NCI-H1930 (cell line): ENCODE measurements at places on chromosomes 3 and 15.

DNA sequence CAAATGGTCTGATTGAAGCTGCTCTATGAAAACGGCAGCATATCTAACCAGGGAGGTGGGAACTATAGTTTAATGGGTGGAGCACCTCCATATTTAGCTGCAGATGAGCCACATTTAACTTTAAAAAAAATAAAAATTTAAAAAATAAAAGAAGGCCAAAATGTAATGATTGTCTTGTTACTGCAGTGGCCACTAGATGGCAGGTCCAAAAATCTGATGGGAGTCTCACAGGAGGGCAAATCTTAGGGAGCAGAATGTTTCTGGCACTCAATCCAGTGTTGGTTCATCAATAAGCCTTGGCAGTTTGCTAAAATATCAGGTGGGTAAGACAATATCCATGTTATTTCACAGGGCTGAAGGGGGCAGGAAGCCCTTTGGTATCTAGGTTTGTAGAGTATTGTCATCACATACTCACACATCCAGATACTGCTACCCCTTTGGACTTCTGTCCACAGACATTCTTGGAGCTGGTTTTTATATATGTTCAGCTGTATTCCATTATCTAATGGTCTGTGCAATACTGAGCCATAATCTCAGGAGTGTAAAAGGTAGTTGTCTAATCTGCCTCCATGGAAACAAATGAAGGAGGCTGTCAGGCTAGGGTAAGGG lies 233.3 kb downstream of the TIGIT start:
- DNase-seq, result no peak

- DNase-seq, result no peak
Measured at GRCh38 chr3:72890166-72890925, 2.5 kb downstream of the GXYLT2 start.

GRCh38 chr15:66946578-66947164 lies 118.7 kb upstream of the SMAD3 start:
- DNase-seq, result peak; percentile 19

DNA sequence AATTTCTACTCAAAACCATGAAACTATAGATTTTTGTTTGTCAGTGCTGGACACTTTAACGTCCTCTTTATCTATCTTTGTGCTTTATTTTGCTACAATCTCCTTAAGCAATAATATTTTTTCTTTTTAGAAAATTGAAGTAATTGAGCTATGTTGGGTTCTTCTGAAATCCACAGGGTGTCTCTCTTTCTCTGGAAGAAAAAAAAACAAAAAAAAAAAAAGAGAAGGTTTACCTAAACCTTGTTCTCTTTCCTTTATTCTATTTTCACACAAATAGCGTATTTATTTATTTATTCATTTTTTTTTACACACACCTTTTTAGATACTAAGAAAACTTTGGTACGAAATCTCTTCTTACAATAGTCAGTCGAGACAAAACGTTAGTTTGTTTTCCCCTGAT lies 601.0 kb downstream of the EDEM1 start:
- DNase-seq, result no peak

- DNase-seq, result no peak
Measured at GRCh38 chr3:117836296-117836695, 1126.7 kb downstream of the TUSC7 start.

DNA sequence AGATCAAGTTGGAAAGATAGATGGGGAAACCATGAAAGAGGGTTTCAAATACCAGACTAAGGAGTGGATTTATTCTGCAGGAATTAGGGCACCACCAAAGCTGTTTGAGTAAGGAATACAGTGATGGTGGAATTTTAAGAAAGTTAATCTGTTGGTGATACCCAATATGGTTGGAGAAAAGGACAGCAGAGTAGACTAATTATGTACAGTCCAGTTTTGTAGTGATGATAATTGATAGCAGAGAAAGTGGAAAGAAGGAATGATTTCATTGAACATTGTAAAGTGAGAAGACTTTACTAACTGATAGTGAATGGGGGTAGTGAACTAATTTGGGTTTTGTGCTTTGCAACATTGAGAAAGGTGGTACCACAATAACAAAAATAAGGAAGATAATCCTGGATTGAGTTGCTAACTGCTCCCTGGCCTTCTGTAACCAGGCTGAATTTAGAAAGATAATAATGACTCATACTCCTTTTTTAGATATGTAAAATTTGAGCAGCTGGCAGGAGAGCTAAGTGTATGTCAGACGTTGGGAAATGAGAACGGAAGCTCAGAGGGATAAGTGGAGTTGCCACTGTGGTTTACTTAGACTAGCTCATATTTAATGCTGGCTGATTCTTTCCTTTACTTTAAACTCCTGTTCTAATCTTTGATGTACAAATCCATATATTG lies 16.9 kb downstream of the TCAIM start:
- DNase-seq, result no peak

DNA sequence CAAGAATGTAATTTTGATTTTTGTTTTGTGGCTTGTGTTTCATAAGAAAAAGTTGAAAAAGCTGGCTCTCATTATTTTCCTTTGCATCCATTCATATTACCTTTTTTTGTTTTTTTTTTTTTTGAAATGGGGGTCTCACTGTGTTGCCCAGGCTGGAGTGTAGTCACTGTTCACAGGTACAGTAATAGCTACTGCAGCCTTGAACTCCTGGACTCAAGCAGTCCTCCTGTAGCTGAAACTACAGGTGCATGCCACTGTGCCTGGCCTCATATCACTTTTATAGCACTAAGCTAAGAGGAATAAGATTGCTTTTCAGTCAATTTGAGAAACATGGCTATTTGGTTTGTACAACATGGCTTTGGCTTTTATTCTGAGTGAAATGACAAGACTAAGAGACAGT lies 49.8 kb downstream of the TCF12 start:
- no peak for DNase-seq

DNA sequence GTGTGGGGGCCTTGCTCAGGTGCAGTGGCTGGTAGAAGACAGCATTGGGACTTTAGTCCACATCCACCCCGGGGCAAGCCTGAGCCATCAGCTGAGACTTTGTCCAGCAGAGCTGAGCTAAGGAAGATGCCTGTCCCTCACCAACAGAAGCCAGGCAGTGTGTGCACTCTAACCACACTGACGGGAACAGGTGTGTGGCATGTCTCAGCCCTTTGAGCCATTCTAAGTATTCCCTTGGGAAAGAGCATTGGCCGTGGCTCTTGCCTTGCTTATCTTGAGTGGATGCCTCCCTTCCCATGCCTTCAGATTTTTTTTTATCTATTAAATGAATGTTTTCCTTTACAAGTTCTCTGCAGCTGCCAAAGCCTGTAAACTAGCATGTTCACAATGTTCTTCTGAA lies 3.5 kb downstream of the GABRA5 start:
- DNase-seq, result no peak

- no peak for DNase-seq
Measured at GRCh38 chr3:150274372-150274771, 133.7 kb upstream of the TSC22D2 start.

DNA sequence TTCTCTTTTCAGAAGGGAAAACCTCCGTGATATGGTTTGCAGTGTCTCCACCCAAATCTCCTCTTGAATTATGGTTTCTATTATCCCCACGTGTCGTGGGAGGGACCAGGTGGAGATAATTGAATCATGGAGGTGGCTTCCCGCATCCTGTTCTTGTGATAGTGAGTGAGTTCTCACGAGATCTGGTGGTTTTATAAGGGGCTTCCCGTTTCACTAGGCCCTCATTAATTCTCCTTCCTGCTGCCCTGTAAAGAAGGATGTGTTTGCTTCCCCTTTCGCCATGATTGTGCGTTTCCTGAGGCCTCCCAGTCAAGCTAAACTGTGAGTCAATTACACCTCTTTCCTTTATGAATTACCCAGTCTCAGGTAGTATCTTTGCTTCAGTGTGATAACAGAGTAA lies 692.7 kb upstream of the GRM7 start:
- DNase-seq, result no peak

GRCh38 chr15:66039117-66039871 lies 170.0 kb downstream of the RAB11A start:
- no peak for DNase-seq

DNA sequence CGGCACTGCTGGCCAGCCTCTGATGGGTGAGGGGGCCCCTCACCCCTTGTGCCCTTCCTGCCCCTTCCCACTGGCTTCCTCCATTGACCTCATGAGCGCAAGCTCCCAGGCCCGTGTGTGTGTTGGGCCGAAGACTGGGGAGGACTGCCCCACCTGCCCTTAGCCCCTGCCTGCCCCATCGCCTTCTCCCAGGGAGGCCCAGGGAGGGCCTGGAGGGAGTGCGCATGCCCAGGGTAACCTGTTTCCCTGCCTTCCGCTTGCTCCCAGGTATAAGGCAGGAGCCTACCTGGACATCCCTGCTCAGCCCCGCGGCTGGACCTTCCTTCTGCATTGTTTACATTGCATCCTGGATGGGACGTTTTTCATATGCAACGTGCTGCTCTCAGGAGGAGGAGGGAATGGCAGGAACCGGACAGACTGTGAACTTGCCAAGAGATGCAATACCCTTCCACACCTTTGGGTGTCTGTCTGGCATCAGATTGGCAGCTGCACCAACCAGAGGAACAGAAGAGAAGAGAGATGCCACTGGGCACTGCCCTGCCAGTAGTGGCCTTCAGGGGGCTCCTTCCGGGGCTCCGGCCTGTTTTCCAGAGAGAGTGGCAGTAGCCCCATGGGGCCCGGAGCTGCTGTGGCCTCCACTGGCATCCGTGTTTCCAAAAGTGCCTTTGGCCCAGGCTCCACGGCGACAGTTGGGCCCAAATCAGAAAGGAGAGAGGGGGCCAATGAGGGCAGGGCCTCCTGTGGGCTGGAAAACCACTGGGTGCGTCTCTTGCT lies 8.8 kb downstream of the DLL4 start:
- DNase-seq, result no peak

- no peak for DNase-seq
Measured at GRCh38 chr3:119146578-119147375, 812 bp downstream of the TEX55 start.

GRCh38 chr3:45931496-45931895 lies 11.8 kb upstream of the CXCR6 start:
- DNase-seq, result no peak

- no peak for DNase-seq
Measured at GRCh38 chr3:12356996-12357395, 68.1 kb downstream of the PPARG start.
